ENCODE measurements at places on chromosomes 16 and 17.

- DNase-seq = no peak
These were observed 2.4 kb upstream of the B9D1 start for GRCh38 chr17:19364699-19365498.

- DNase-seq = no peak
These were observed 19.2 kb downstream of the ZNF200 start for GRCh38 chr16:3215601-3216262.

GRCh38 chr17:8345052-8345690, 5.5 kb downstream of the ODF4 start:
- DNase-seq = no peak

- no peak for DNase-seq
These were observed 16.9 kb downstream of the COX10 start for GRCh38 chr17:14086189-14086588.

GRCh38 chr16:56480776-56481467, 29.6 kb downstream of the OGFOD1 start:
- DNase-seq = no peak

DNA sequence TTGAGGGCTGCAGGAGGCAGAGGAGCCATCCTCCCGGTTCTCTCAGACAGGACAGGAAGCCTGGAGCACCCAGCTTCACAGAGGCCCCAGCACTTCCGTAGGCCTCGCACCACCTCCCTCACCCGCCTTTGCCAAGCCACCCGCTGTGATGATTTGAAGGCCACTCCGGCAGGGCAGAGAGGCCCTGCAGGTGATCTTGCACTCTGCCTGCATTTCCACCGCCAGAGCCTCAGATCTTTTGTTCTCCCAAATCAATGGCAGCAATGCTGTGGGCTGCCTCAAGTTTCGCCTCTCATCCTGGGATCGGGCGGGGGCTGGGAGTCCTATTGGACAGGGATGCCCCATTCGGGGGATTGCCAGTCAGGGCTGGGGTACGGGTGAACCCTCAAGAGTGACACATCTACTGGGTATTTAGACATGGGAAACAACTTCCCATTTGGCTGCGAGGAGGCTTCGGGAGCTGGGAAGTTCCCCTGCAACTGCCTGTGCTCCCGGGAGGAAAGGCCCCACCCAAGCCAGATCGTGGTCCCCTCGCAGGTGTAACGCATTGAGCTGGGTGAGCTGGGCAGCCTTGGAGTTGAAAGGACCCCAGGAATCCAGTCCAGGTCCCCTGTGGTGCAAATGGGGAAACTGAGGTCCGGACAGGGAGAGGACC, 34.8 kb upstream of the PEMT start:
- DNase-seq = no peak
